ENCODE measurements at places on chromosomes 12 and 14. TPM values are rescaled to one million over a fixed set of nuclear protein-coding genes. Genes with fewer than 3 reads are reported as not detected.

NEUROD4 gene
- total RNA-seq: not detected

BBOF1 gene
- total RNA-seq: 0.67 TPM

BMP4 gene
- not detected for total RNA-seq

RPS6KL1 gene
- total RNA-seq: 5.3 TPM

PARPBP gene
- total RNA-seq: 18.9 TPM
